Urothelium cell line (cell line): ENCODE measurements at places on chromosomes 2 and 18.

- DNase-seq: no peak
Observed at GRCh38 chr2:156695020-156695419, 258.8 kb downstream of the GPD2 start.

DNA sequence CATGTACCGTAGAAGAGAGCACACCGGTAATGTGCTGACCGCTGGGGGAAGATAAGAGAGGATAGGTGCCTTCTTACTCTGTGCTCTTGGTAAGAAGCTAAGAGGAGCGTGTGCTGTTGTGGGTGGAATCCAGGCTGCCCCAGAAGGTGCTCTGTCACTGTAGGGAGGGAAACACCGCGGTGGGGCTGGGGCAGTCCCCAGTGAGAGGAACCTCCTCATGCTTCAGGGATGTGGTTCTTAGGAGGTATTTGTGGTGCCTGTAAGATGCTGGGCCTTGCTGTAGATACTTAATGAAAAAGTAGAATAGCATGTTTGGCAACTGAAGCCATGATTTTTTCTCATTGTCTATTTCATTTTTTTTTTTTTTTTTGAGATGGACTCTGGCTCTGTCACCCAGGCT, 1.1 kb downstream of the COLEC11 start:
- DNase-seq: no peak

GRCh38 chr18:68500556-68500955, 214.4 kb downstream of the TMX3 start:
- no peak for DNase-seq

- no peak for DNase-seq
Observed at GRCh38 chr2:141021611-141022010, 1109.2 kb downstream of the LRP1B start.

DNA sequence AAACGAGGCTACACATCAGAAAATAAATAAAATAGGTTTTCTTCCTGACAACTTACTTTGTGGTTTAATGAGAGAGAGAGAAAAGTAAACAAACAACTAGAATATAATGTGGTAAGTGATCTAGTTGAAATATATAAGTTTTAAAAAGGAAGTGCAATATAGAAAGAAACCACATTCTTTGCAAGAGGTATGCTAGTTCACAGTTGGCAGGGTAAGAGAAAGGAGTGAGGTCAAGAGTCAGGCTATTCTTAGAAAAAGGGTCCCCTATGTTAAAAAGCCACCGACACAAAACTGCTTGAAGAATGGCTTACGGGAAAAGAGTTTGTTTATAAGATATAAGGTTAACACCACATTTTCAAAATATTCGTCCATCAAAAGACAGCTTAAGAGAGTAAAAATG, 462.1 kb downstream of the ERBB4 start:
- DNase-seq: no peak

DNA sequence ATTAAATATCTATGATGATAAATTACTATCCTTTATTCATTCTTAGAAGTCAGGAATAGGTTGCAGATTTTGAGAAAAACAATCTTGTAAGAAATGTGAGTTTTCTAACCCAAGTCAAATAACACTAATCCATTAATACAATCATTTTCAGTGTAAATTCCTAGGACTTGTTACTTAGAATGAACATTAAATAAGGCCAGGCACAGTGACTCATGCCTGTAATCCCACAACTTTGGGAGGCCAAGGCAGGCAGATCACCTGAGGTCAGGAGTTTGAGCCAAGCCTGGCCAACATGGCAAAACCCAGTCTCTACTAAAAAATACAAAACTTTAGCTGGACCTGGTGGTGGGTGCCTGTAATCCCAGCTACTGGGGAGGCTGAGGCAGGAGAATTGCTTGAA, 45.8 kb upstream of the CDKL4 start:
- no peak for DNase-seq

GRCh38 chr2:38109732-38110181, 33.8 kb upstream of the CYP1B1 start:
- DNase-seq: no peak

- peak; percentile 84 for DNase-seq
Observed at GRCh38 chr18:35376742-35377695, at the start of gene ZNF396. Gene ZNF396 (minus strand): TSS chr18:35377337. CDS start chr18:35374292, 3,045 bp downstream.

GRCh38 chr2:31196622-31197021, 20.7 kb downstream of the CAPN14 start:
- DNase-seq: no peak
